ENCODE measurements at places on chromosomes 1 and 21.

DNA sequence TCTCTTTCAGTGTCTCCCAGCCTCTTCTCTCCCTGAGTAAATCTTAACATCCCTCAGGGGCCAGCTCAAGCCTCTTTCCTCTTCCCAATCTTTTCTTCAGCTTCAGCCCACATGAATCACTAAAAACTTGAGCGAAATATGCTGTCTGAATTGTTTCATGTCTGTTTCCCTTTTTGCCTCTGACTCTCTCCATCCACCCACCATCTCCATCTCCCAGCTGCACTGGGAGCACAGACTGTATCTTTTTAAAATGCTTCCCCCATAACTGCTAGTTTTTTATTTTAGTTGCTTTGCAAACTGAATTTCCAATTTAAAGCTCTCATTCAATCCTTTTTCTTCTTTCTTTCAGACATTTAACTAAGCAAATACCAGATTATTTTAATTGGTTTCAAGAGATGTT is 3.0 kb upstream of the AHCTF1 start:
- DNase-seq: no peak

GRCh38 chr1:56084246-56084645 is 495.1 kb downstream of the PLPP3 start:
- DNase-seq: no peak

- DNase-seq: no peak
Observed at GRCh38 chr1:59229138-59229537, 67.8 kb upstream of the FGGY start.

DNA sequence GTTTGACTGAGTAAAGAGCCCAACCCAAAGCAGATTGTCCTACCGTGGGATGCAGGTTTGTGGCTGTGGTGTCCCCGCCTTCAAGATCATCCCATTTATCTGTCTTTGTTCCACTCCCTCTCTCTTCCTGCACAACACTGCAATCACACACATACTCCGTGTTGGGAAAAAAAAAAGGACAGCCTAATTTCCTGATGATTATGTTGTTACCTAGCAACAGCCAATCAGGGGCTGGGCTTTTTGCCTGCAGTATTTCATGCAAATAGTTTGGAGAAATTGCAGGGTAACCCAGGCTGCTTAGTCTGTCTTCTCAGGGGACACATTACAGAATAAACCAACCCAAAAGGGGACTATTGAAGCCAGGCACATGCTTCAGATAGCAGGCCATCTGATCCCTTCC is 38.3 kb downstream of the PHC2 start:
- DNase-seq: peak; percentile 27

DNA sequence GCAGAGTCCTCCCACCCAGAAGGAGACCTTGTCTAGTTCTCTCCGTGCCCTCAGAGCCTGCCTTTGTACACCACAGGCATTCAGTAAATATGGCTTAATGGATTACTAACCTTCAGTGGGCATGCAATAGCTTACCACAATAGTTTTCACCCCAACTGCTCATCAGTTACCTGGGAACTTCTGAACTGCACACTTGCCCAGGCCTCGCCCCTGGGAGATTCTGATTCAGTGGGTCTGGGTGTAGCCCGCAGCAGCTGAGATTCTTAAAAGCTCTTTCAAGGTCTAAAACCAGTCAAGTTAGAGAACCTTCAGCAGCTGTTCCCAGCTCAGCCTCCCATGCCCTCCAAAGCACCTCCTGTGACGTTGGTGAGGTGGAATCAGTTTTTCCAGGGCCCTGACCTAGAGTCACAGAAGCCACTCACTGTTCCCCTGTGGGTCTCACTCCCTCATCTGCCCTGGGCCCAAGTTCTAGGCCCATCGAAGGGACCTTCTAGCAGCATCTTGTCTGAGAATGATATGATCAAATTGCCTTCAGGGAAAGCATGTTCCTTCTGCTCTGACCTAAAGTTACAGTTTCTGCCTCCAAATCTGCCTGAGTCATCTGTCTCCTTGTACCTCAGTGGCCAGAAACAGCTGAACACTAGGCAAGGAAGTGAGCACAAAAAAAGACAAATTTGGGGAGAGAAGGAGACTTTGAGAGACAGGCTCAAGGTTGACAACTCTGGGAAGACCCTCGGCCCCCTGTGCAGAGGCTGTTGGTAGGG is 10.8 kb downstream of the ASAP3 start:
- DNase-seq: peak; percentile 25

DNA sequence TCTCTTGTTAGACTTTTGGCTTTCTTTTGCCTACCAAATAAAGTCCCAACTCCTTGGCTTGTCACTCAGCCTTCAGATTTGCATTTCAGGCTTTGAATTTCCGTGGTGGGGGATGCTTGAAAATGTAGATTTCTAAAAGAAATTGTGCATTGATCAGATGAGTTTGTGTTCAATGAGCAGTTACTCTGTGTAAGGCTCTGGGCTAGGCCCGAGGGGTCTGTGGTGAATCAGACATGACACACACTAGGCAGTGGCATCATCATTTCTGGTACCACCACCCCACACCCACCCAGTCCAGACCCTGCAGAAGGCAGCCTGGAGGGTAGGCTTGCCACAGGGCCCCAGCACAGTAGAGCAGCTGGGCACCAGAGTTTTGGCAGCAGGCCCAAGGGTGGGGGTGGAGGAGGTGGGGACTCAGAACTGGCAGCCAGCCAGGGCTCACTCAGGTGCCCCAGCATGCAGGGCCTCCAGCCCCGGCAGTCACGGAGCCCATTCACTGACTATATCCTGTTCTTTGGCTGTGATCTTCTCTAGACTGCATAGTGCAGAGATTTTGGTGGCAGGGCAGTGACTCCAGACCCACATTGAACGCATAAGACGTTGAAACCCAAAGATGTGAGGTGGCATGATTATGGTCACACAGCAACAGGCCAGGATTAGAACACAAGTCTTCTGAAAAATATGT is 97.2 kb upstream of the ARTN start:
- peak; percentile 62 for DNase-seq

DNA sequence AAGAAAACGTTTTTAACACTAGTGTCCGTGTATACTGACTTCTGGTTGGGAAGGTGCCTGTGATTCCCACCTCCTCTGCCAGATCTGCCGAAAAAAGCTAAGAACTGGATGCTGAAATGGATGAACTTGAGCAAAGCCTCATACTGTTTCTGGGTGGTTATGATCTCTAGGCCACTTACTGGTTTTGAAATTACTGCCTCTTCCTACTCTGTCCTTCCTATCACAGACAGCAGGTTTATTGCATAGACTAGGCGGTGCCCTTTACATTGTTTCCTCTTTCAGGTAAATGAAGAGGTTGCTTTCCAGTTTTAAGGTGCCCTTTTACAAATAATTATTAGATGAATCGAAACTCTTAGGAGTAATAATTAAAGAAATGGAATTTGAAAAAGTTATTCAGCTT is 27.5 kb downstream of the PEX14 start:
- no peak for DNase-seq

- DNase-seq: no peak
Observed at GRCh38 chr1:214683621-214684020, 80.6 kb downstream of the CENPF start.

GRCh38 chr1:44313265-44313918 is 41.7 kb downstream of the ERI3 start:
- DNase-seq: no peak

- DNase-seq: no peak
Observed at GRCh38 chr1:221708076-221708571, 33.8 kb downstream of the DUSP10 start.

DNA sequence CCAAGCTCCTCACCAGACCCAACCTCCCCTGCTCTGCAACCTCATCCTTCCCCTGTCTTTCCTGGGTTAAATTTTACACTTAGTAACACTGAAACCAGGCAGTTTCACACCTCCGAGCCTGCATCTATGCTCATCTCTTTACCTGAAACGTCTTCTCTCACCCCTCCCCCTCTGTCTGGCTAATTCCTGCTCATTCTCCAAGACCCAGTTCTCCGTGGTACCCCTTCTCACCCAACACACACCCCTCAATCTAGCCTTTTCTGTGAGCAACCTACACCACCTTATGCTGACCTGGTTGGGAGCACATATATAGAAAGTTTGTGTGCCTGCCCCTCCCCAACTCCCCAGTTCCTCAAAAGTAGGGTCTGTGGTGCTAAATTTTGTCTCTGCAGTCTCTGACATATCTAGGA is 3.7 kb upstream of the KIAA1614 start:
- DNase-seq: no peak

- no peak for DNase-seq
Observed at GRCh38 chr21:40717028-40717427, 129.9 kb downstream of the DSCAM start.
